CD4-positive, alpha-beta T cell treated with Interleukin-6 at 100 ng/mL for 8 hours (primary cell): ENCODE measurements at places on chromosomes 11 and 22.
A peak's percentile ranks its signal among the peaks of the same experiment; 100 is the strongest.

DNA sequence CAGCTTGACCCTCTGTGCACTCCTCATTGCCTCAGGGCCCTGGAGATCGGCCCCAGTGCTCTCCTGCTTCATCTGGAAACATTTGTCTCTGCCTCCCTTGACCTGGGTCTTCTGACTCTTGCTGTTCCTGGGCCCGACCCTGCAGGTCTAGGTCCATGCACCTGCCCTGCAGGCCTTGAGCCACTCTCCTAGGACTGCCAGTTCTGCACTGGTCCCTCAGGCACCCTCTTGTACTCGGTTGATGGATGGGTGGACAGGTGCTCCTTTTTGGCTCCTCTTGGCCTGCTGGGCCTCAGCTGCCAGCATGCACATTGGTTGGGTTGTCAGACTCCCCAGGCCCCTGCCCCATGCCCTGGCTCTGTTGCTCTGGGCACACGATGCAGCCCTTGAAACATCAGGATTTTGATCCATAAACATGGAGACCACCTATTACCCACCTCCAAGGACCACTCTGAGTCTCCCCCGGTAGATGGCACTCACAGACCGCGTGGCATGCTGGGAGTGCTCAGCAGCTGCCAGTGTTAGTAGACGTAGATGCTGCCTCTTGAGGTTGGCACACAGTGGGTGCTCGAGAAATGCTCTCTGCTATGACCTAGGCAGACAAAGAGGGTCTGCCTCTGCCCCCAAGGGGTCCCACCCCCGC is 20.2 kb upstream of the ACR start:
- no peak for DNase-seq

DNA sequence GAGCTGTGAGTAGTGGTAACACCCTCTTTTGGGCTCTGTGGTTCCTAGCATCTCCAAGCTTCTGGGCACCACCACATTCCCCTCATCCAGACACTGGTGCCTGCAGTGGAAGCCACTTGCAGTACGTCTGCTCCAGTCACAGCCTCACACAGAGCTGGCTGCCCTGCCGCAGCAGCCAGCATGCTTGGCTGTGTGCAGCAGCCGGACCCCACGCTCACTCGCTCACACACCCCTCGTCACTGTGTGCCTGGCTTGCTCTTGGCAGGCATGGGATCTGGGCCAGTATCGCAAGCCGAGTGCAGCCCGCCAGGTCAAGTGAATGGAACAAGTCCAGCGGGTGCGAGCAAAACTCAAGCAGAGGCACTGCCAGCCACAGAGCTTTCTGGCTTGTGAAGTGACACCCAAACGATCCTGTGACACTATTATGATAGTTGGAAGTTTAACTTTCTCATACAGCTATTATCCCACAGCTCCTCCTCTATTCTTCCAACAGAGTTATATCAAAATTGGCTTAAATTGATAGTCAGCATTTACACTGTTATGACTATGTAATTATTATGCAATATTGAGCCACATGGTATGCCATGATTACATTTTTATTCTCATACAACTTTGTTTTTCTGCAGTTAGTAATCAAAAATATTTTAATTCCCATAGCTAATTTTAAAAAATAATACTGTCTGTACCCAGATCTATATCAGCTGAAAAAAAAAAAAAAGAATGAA is 89.0 kb downstream of the CCDC73 start:
- DNase-seq: no peak

- DNase-seq: no peak
Observed at GRCh38 chr11:105227363-105227762, 87.8 kb upstream of the CARD18 start.

DNA sequence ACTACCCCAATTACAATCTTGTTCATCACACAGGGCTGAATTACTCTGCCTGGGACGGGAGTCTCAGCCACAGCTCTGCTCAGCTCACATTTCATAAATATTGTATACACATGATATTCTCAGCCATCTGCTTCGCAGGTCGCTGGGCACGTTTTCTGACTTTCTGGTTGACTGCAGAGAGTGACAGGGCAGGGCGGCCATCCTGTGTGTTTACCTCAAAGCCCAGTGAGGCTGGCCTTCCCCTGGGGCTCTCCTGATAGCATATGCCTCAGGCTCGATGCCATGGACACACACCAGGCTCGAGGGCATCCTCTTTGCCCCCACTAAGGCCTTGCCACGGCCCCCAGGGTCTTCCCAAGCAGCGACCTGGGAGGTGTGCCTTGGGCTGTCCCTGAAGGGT is 345.0 kb downstream of the CADM1 start:
- DNase-seq: no peak

DNA sequence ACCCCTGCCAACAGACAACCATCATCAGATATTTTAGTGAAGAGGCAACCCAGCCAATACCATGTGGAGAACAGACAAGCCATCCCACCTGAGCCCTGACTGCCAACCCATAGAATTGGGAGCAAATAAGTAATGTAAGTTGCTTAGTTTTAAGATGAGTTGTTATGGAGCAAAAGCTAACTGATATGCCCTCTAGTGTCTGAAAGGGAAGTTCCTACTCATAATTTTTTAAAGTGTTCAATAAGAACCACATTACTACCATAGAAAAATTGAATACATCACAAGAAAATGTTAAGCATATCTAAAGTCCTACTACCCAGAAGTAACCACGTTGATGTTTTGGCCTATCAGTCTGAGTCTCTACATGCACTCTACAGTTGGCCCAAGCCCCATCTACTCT is 50.8 kb upstream of the SLC36A4 start:
- DNase-seq: no peak

DNA sequence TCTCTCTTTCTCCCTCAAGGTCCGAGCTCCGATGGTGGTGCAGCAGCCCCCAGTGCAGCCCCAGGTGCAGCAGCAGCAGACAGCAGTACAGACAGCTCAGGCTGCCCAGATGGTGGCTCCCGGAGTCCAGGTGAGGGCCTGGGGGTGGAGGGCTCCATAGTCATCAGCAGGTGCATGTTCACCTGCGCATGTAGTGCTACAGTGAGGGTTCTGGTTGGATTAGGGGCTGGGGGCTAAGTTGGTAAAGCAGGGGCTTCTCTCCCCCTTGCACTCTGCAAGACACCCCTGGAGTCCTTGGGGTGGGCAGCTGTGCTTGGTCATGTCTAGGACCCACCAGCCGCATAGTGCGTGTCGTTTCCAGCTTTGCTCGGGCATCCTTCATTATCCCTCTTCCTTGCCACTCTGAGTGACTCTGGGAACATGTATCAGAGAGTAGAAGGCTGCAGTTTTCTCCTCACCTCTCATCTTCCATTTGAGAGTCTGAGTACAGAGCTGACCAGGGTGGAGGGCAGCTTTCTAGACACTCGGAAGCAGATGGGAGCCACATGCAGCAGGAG is 61.2 kb downstream of the MED15 start:
- no peak for DNase-seq

- DNase-seq: peak; percentile 19
Observed at GRCh38 chr11:57668434-57668782, 494 bp downstream of the ZDHHC5 start.

DNA sequence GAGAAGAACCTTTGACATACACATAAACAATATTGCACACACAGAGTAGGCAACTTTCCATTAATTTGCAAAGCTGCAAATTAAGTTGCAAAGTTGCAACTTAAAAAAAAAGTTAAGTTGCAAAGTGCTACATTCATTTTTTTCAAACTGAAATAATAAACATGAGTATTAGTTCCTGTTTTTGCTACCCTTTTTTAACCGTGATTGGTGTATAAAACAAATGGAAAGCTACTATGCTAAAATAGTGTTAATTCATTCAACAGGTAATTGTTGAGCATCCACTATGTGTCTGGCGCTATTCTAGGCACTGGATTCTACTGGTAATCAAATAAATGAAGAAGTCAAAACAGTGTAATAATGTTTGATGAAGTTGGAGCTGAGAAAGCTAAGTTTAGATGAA is 8.1 kb downstream of the ZFP91 start:
- DNase-seq: no peak

DNA sequence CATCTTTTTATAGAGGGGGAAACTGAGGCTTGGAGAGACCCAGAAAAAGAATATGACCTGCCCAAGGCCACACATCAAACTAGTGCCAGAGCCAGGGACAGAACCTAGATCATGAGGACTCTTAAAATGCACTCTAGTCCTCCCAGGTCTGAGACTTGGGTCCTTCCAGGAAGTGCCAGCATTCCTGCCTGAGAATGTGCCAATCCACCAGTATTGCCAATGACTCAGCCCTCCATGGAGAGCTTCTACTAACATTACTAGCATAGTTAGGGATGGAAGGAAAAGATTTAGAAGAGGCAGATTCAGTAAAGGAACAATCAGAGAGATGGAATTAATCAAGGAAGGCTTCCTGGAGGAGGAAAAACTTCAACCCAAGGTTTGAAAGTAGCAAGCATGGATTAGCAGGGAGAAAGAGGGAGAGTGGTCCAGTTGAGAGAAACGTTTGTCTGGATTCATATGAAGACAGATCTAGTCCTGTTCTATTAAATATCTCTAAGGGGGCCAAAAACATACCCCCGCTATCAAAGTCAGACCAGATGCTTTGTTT is 20.1 kb upstream of the SMIM35 start:
- no peak for DNase-seq

DNA sequence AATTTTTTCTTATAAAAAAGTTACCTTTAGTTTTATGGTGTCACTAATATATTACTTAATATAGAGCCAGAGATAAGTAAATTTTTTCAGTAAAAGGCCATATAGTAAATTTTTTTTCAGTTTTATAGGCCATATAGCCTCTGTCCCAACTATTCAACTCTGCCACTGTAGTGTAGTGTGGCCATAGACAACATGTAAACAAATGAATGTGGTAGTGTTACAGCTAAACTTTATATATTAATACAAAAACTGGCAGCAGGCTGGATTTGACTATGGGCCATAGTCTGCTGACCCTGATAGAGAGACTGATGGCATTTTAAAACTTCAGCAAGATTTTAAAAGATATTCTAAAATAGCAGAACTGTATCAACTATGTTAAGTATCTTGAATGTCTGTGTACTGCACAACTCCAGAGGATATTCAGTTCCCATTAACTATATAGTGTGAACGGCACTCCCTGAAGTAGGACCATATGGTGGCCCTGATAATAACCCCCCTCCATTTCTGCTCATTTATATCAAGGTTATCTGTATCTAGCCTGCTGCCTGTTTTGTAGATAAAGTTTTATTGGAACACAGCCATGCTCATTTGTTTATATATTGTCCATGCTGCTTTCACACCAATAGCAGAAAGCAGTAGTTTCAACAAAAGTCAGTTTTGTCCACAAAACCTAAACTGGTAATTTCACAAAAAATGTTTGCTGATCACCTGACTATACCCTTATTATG is 71.6 kb downstream of the PRMT3 start:
- no peak for DNase-seq

- no peak for DNase-seq
Observed at GRCh38 chr11:74055938-74056337, 47.1 kb upstream of the UCP3 start.

DNA sequence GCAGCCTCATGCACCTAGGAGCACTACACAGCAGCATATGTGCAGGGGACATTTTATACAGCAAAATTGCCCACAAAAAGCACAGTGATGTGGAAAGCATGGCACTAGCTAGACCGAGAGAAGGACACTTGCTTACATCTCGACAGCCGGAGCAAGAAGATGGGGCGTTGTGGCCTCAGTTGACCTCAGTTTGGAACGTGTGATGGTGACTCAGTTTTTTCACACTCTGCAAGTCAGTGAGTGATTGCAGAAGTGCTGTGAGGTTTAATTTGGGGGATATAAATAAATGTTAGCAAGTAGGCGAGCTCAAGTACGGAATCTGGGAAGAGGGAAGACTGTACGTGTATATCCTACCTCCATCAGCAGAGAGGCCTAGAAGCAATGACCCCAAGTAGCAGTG is 23.3 kb downstream of the LRP5 start:
- DNase-seq: no peak
